ENCODE measurements at places on chromosomes 11 and 22. TPM values are rescaled to one million over a fixed set of nuclear protein-coding genes. Genes with fewer than 3 reads are reported as not detected.
A peak's percentile ranks its signal among the peaks of the same experiment; 100 is the strongest.

Gene OR5M8
- total RNA-seq = not detected

DNA sequence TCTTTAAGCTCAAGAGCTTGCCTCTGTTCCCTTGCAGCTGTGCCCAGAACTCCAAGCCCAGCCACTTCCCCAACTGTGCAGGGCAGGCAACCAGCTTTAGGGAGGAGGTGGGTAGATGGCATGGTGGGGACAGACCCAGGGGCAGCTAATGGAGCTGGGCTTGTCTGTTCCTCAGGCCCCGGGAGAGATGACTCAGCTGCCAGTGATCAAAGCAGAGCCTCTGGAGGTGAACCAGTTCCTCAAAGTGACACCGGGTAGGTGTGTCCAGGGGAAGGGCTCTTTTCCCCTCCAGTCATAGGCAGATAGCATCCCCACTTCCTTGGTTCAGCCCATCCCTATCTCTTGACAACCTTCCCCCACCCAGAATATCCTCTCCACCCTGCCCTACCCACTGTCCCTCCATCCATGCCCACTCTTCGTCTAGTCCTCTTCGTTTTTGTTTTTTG lies 32.4 kb downstream of the CREB3L1 start:
- DNase-seq = no peak

Gene APOL1
- total RNA-seq = 22.2 TPM

DNA sequence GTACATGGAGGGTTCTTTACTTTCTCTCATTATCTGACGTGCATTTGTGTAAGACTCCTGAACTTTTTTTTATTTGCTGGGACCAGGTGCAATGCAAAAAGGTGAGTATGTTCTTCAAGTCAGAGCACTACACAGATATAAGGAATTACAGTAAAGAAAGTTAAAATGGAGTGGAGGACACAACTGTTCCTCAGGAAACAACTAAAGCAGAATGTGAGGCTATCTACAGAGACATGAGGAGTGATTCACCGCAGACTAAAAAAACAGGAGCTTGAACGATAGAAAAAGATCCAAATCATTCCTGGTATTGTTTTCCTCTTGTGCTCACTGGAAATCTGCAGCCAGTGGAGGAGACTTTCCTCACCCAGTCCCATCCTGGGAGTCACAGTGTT lies 106.2 kb downstream of the ABTB2 start:
- no peak for DNase-seq

DNA sequence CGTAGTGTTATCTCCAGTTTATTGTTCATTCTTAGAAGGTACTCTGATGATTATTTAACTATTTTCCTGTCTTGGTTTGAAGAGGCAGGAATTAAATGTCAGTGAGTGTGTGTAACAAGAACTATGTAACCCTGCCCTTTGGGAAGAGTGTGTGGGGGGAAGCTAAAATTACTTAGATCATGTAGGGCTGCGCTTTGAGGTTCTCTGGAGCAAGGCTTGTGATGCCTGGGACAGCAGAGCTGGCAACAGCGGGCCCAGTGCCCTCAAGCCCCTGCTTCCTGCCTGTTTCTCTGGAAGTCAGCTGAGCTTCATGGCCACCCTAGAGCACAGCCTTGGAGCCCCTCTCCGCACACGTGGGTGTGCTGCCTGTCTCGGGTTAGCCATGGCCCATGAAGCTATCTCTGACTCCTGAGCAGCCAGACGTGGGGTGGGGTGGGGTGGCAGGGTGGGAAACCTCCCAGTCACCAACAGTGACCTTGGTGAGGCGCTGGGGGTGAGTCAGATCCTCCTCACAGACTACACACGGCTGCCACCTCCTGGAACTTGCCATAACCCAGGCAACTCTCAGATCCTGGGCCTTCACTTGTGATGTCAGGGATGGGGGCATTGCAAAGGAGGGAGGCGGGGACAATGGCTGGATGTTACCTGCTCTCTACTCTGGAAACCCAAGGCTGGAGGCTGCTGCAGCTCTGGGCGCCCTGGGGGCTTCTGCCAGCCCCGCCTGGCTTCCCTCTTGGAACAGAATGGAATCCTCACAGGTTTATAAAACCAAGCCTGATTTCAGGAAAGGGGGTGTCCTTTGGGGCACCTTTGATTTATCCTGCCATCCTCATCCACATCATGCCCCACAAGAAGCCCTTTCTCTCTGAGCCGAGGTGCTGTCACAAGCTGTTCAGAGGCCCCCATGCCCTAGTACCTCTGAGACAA lies 88.6 kb downstream of the SNX19 start:
- DNase-seq = peak; percentile 62

Gene BARX2
- total RNA-seq = 19.5 TPM

Gene AMBRA1
- 38.9 TPM for total RNA-seq
